ENCODE measurements at places on chromosomes 4 and X.
A peak's percentile ranks its signal among the peaks of the same experiment; 100 is the strongest.

- no peak for DNase-seq
Measured at GRCh38 chr4:188619456-188620149, 480.4 kb downstream of the TRIML1 start.

- DNase-seq, result no peak
Measured at GRCh38 chr4:142809559-142809958, 36.5 kb downstream of the INPP4B start.

DNA sequence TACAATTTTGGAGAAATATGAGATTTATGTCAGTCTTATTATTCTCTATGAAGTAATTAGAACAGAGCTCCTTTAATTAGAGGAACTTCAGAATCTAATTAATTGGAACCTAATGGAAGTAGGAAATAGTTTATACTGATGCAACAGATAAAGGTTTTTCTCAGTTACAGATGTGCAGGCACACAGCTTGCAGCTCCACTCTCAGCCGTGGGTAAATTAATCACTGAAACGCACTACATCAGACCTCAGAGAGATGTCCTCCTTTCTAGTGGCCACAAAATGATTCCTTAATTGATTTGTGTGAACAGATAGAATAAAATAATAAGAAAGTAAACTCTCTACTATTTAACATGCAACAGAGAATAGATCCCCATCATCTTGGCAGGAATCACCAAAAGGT is 21.5 kb upstream of the NPY2R start:
- DNase-seq, result no peak

GRCh38 chr4:54197926-54198325 is 31.2 kb upstream of the PDGFRA start:
- DNase-seq, result no peak

GRCh38 chr4:38040619-38041018 is 80.4 kb downstream of the PTTG2 start:
- no peak for DNase-seq

DNA sequence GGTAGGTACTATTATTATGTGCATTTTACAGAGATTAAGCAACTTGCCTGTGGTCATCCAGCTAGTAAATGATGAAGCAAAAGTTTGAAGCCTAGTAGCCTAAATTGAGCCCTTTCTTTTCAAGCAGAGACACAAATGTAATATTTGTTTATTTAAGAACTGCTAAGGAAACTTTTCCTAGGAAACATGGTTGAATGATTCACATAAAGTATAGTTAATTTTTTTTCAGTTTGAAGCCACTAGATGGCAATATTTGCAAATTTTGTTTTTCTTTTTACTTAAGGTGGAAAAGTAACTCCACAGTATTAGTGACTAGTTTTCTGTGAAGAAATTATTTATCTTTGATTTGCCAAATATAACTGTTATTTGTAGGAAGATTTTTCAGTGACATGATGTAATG is 52.8 kb upstream of the ANKRD17 start:
- DNase-seq, result peak; percentile 43

- DNase-seq, result peak; percentile 22
Measured at GRCh38 chr4:145886871-145887240, 51.8 kb downstream of the ZNF827 start.

DNA sequence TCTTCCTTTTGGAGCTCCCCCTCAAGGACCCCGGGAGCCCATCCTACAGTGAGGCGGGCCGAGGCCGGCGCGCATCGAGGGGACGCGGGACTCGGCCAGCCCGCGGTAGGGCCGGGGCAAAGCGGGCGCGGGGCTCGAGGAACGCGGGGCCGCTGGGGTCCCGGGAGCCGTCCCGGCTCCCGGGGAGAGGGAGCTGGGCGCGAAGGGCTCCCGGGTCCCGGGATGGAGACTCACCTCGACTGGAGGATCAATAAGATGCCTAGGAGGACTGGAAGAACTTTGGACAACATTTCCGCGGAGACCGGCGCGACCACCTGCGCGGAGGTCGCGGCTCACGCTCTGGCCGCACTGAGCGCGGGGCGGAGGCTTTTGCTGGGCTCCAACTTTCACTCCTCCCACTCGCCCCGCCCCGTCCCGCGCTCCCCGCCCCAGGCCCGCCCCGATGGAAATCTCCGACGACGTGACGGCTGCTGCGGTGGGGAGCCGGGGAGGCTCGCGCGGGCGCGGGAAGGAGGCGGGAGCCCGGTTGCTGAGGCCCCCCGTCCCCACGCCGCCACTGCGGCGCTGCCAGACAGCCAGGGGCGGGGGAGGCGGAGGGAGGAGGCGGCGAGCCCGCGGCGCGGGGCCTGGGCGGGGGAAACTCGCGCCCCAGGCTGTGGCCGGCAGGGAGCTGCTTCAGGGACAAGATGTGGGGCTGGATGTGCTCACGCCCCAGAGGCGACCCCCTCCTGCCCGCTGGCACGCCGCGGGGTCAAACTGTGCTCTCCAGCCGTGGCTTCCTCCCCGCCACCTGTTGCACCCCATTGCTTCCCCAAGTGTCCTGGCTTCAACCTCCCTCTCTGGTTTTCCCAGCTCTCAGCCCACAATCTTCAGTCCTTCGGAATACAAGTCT is at the start of gene GABRE:
GABRE (minus strand) TSS at position 341 of the 892 bp plus-strand sequence; CDS start at position 290, 51 bp downstream.
- DNase-seq, result peak; percentile 3

DNA sequence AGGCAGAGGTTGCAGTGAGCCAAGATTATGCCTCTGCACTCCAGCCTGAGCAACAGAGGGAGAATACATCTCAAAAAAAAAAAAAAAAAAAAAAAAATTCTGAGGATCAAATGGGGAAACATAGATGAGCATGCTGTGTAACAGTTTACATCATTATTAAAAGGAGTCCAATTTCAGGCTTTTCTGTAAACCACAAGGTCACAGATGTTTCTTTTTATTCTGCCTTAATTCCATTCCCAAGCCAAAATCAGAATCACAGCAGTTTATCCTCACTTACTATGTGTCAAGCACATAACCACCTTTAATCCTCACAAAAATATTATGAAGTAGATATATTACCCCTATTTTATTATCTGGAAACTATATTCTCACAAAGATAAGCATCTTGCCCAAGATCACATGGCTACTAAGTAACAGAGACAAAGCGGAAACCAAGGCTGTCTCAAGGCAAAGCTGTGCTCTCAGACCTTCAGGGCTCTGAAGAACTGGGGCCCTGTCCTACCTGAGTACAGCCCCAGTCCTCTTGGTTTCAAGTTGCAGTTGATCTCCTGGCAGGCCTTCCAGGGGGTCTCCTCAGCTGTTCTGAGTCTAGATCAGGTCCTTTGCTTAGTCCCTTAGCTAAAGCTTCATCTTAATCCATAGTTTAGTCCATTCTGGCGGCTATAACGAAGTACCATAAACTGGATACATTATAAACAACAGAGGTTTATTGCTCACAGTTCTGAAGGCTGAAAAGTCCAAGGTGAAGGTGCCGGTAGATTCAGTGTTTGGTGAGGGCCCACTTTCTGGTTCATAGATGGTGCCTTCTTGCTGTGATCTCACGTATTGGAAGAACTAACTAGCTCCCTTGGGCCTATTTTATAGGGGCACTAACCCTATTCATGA is 141.3 kb downstream of the PALLD start:
- no peak for DNase-seq

DNA sequence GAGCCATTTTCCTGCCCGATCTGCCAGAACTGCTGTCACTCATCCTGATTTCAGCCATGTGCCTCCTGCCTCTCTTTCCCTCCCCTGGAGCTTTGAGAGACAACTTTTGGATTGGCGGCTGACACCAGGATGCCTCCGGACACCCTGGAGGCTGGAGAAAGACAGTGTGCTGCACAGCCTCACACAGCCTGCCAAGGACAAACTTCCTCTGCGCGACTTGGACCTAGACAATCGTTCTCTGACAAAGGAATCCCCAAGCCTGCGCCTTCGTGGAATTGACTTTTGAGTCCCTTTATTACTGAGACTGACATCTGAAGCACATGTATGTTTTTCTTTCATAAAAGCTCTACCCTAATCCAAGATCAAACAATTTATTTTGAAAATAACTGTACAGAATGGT is 10.8 kb upstream of the LDB2 start:
- no peak for DNase-seq

- DNase-seq, result no peak
Measured at GRCh38 chr4:137370679-137371078, 161.6 kb downstream of the PCDH18 start.

GRCh38 chr4:161463436-161463835 is 700.4 kb downstream of the FSTL5 start:
- no peak for DNase-seq

DNA sequence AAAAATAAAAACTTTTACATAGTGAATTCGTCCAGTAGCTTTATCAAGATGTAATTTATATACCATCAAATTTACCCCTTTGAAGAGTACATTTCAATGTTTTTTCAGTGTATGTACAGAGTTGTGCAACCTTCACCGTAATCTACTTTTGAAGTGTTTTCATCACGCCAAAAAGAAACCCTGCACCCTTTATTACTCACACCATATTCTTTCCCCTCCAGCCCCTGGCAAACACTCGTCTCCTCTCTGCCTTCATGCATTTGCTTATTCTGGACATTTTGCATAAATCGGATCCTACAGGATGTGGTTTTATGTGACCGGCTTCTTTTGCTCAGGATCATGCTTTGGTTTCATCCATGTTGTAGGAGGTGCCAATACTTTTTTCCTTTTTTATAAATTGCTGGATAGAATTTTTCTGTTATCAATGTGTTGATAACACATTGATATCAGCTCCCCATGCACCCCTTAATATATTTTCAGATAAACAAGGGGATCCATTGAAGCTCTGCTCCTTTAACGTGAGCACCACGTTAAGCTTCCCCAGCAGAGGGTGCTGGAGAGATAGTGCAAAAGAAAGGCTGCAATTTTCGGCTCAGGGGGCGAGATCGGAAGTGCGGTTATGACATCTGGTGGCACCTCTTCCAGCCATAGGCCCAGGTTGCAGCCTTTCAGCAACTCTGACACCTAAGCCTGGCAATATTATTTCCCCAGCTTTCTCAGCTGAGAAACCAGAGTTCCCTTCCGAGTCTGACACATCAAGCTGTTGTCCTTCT is 100.1 kb upstream of the VCX3B start:
- DNase-seq, result peak; percentile 39

DNA sequence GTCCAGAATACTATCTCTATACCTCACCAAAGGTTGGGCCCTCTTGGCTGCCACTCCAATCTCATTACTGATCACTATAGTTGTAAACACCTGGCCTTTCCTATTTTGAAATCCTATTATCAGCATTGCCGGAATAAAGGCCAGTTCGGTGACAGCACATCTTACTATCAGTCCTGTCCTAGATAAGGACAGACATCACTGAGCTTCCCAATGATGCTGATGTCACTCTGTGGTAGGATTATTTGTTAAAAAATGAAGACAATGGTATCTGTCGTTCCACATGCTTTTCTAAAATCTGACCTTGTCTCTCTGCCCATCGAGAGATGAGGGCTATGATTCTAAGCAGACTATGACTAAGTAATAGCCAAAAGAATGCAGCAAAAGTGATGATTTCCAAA is 260.4 kb downstream of the PDGFC start:
- no peak for DNase-seq

- DNase-seq, result no peak
Measured at GRCh38 chr4:100198061-100198460, 7.8 kb upstream of the DDIT4L start.

- DNase-seq, result no peak
Measured at GRCh38 chr4:145195167-145195952, 15.0 kb upstream of the OTUD4 start.

GRCh38 chrX:482192-482701 is 95.5 kb upstream of the PPP2R3B start:
- DNase-seq, result no peak

- no peak for DNase-seq
Measured at GRCh38 chr4:132540797-132541196, 608.3 kb upstream of the PCDH10 start.

- DNase-seq, result no peak
Measured at GRCh38 chrX:154091678-154092077, 5.8 kb downstream of the MECP2 start.

DNA sequence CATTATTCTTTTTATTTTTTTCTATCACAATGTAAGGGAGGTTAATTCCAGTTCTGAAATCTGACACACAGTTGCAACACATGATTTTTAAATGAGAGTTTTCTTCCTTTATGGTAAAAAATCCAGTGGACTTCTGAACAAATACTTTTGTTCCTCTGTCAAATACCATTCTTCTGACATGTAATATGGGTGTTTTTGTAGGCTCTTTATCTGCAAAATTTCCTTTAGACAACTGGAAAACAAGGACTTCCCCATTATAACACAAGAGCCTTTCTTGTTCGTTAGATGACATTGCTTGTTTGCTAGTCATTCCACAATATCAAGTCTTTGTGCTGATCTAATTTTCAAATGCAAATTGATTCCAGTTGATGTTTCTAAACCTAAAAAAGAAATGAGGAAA is 7.7 kb downstream of the FANCB start:
- no peak for DNase-seq

GRCh38 chrX:23633834-23634580 is 33.3 kb upstream of the PRDX4 start:
- DNase-seq, result peak; percentile 20

DNA sequence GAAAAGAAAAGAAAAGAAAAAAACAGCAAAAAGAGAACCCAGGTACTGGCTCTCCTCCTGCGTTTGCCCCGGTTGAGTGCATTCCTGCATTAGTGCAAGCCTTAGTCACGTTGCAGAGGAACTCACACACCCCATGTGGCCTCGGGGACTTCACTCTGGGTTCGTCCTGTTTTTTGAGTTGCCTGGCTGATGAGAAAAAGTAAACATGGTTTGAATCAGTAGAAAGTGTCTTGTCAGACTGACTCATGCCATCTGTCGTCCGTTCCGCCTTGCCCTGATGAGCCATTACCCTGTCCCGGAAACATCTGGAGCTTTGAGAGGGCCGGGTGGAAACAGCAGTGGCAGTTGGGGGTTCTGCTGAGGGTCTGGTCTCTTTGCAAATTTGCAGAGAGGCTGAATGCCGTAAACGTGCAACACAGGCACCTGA is 16.3 kb downstream of the CD99 start:
- DNase-seq, result peak; percentile 86

- DNase-seq, result no peak
Measured at GRCh38 chr4:178470996-178471784, 1029.0 kb upstream of the AGA start.

- no peak for DNase-seq
Measured at GRCh38 chrX:129495900-129496299, 27.4 kb downstream of the SMARCA1 start.

DNA sequence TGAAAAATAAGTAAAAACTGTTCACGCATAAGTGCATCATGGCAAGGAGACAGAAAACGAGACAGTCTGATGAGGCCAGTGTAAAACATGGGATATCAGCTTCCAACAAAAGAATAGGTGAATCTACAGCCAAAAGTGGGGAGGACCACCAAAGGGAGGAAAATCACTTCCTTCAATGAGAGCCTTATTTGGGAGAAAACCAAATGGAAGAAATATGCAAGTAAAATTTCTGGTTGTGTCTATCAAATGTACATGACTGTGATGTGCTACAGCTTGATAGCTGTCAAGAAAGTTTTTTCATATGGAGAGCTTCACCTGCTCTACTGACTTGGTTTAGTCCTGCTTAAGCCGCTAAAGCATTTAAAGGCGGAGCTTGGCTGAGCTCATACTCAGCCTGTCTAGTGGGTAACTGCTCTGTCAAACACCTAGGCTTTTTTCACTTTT is 66.2 kb downstream of the MAGEA1 start:
- no peak for DNase-seq

GRCh38 chr4:114019969-114020358 is 40.5 kb upstream of the ARSJ start:
- no peak for DNase-seq
